ENCODE measurements at places on chromosomes 12 and 14.

DNA sequence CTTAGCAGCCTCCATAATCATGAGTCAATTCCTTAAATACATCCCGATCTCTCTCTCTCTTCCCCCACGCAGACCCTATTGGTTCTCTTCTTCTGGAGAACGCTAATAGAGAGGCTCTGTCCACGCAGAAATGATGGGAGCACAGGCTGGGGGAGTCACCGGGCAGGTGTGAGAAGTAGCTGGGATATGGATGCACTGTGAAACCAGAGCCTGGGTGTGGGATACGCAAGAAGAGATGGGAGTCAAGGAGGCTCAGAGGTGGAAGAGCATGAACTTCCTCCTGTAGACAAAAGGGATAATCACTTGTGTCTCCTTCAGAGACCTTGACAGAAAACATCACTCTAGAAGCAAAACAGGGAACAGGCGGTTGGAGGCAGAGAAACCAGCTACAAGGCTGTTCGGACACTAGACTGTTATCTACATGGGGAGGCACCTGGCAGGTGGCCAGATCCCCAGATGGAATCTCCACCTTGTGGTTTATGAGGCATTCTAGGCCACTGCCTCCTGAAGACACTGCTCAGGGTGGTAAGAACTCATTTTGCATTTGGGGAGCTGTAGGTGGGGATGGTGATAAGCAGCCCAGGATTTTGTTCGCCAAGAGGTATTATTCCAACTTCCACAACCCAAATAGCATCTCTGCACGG, 7.2 kb upstream of the SELPLG start:
- no peak for DNase-seq

GRCh38 chr14:82385048-82385447, 851.4 kb upstream of the SEL1L start:
- no peak for DNase-seq

DNA sequence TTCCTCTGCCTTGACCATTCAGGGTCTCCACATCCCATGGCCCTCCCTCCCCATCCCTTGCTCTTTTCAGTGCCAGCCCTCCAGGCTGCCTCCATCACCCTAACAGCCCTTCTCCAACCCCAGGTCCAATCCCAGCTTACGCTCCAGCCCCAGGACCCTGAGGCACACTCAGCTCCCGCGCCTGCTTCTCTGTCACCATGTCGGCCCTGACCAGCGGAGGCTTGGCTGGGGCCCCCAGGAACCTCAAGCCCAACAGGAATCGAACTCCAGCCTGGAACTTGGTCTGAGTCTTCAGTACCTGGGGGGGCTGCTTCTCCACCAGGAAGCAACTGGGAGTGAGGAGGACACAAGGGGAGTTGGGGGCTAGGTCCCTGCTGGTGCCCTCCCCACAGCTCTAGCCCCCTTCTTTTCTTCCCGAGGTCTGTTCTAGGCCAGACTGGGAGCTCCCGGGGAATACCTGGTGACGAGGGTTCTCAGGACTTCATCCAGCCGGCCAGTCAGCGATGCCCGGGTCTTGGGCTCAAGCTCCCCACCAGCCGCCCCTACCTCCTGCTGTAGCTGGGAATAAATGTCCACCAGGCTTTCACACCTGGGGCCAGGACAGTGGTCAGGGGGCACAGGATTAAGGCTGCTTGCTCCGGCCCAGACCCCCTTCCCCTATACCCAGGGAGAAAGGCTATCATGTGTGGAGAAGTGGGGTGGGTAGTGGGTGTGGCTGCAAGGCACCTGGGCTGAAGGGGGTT, 6.0 kb downstream of the STAT6 start:
- DNase-seq: no peak

- no peak for DNase-seq
Measured at GRCh38 chr12:64797156-64797555, 27.3 kb upstream of the TBC1D30 start.

DNA sequence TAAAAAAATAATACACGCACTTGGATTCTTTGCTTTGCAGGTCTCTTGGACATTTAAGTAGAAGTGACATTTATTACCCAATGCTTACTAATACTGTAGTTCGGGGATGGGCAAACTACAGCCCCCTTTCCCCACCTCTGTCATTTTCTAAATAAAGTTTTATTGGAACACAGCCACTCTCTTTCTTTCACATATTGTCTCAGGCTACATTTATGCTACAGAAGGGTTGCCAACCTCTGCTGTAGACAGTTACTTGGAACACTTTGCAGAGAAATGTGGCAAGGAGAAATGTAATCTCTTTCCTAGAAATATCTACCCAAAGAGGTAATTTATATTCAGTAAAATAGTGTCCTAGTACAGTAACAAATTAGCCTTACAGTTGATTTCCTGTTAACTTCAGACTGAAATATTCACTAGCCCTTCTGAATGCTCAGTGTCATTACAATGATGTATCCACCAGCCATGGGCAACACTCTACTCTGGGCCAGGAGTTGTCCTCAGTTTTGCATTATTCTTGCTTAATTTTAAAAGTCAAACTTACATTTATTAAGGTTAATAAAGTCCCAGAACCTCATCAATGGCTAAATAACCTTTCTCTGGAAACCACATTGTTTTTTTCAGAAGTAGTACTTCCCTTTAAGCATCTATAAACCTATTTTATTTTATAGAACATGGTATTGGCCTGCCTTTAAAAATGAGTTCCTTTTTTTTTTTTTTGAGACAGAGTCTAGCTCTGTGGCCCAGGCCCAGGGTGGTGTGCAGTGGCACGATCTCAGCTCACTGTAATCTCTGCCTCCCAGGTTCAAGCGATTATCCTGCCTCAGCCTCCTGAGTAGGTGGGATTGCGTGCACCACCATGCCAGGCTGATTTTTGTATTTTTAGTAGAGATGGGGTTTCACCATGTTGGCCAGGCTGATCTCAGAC, 269.6 kb upstream of the AMIGO2 start:
- no peak for DNase-seq

DNA sequence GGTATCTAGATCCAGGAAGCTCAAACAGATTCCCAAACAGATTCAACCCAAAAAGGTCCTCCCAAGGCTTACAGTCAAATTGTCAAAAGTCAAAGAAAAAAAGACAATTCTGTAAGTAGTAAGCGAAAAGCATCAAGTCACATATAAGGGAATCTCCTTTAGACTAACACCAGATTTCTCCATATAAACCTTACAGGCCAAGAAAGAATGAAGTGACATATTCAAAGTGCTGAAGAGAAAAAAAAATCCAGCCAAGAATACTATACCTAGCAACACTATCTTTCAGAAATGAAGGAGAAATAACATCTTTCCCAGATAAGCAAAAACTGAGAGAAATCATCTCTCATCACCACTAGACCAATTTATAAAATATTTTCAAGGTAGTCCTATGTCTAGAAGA, 79.6 kb upstream of the LGR5 start:
- DNase-seq: no peak

DNA sequence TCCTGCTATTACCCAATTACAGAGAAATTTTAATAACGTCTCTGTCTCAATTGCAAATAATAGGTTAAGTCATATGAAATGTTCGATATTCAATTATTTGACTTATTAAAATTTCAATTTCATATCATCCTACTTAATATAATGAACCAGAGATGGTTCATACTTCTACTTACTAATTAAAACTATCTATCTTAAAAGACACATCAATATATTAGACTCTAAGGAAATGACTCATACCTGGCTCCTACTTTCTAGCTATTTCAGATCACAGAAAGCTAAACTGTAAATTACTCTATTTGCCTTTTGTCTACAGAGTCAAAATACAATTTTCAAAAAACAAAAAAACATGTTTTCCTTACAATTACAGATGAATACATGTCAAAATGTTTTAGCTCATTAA, 99.6 kb downstream of the CAPZA3 start:
- no peak for DNase-seq

DNA sequence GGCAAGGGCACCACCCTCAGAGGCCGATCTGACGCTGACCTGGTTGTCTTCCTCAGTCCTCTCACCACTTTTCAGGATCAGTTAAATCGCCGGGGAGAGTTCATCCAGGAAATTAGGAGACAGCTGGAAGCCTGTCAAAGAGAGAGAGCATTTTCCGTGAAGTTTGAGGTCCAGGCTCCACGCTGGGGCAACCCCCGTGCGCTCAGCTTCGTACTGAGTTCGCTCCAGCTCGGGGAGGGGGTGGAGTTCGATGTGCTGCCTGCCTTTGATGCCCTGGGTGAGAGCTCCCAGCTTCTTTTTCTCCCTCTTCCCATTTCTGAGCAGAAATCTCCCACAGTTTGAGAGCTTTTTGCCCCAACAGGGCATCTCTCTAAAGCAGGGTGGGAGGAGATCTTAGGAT, 1.8 kb downstream of the OAS1 start:
- no peak for DNase-seq

DNA sequence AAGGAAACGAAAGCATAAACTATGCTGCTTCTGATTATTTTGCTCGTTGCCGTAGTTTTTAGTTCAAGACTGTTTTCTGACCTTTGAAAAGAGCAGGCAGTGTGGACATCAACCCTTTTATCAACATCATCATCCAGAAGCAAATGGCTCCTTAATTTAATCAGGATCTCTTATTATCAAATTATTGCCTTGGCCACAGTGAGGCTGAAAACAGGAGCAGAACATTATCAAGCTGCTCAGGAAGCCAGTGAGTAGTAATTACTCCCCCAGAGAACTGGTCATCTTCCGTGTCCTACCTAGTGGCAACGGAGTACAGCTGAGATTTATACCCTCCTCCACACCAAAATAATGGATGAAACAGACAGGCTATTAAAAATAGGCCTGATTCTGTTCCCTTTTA, 2.2 kb upstream of the DIABLO start:
- no peak for DNase-seq

- no peak for DNase-seq
Measured at GRCh38 chr14:32366986-32367385, 37.9 kb downstream of the AKAP6 start.

- DNase-seq: no peak
Measured at GRCh38 chr12:114339626-114340025, 66.3 kb downstream of the TBX5 start.

GRCh38 chr12:54989829-54990228, 5.3 kb upstream of the TESPA1 start:
- DNase-seq: no peak

DNA sequence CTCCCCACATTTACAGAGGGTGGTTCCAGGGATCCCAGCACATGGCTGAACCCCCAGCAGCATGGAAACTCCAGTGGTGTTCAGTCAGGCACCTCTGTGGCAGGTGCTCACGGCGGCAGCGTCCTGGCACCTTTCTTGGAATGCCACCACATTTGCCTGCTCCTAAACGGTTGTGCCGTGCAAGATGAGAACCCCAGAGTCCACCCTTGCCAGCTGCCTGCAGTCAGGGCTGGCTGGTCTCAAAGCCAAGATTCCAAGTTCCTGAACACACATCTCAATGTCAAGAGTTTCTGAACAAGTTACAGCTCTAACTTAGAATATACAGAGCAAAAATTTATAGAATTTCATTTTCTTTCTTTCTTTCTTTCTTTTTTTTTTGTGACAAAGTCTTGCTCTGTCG, 38.7 kb downstream of the DDX51 start:
- no peak for DNase-seq

DNA sequence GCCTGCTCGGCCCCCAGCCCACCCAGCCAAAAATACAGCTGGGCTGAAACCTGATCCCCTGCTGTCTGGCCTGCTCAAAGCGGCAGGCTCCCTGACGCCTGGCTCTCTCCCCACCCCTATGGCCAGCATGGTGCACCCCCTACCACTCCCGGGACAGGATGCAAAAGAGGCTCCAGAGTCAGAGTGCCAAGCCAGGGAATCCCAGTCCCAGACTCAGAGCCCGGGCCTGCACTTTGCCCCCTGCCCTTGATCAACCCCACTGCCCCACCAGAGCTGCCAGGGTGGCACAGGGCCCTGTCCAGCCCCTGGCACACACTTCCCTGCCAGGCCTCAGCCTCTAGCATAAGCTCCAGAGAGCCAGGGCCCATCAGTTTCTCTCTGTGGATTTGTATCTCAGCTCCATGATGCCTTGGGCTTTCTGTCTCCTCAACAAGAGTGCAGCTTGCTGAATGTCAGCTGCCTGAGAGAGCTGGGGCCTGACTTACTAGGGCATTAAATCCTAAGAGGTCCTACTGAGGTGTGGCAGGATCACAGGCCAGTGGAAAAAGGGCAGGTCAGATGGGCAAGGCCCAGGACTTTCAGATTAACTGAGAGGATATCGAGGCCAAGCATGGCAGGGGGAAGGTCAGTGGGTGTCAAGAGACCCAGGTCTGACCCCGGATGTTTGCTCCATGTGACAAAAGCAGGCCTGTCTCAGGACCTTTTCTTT, 13.9 kb downstream of the ACVRL1 start:
- DNase-seq: no peak

DNA sequence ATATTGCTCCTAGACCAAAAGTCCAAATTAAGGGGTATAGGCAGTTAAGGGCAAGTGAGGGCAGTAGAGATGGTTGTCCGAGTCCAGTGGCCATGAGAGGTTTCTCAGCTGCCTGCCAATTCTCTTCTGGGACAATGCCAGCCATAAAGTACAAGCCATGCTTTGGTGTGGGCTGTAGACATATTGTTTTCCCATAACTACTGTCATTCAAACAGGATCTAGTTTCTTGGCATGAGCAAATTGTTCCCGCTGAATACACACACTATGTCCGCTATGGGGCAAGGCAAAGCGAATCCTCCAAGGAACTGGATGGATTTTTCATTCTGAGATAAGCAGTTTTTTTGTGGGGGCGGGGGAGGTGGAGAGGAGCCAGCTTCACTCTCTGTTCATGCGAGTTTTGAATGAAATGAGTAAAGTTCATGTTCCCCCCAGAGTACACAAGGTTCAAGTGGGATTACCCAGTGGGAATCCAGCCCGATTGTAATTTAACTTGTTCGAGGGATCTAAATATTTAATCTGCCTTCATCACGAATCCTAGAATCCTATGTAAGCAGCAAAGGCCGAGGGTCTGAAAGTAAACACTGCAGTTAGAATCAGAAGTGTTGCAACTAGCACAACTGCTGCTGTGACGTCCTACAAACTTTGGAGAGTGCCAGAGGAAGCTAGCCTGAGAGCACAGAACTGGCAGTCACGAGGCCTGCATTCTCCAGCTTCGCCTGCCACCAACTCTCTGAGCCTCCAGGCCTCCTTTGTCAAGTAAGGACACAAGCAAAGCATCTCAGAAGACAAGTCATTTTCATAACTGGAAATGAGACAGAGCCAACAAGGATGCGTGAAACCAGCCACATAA, 137.0 kb downstream of the CRADD start:
- DNase-seq: no peak

DNA sequence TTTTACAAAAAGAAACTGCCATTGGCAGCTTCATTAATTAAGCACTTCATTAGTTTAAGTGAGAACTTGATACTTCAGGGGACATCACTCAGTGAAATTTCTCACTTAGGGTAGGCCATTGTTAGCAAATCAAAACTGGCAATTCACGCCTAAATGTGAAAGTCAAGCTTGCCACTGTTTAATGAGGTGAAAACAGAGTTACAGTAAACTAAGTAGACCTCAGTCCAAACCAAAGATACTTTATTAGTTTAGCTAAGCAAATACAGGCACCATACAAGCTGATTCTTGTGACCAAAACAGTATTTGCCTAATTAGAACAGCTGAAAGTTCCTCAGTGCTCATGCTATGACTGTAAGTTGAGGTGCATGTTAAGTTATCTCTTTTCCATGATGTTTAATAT, 176.5 kb upstream of the CPNE8 start:
- DNase-seq: no peak

GRCh38 chr12:45704968-45705367, 24.5 kb upstream of the ARID2 start:
- DNase-seq: no peak

GRCh38 chr12:120710805-120711296, 593 bp downstream of the UNC119B start:
- DNase-seq: no peak

GRCh38 chr14:102805371-102805891, 28.2 kb downstream of the TRAF3 start:
- DNase-seq: no peak

GRCh38 chr14:52735921-52736489, 6.0 kb downstream of the STYX start:
- DNase-seq: no peak

All from naive thymus-derived CD8-positive, alpha-beta T cell (primary cell).